AML-193 (cell line): ENCODE measurements at places on chromosomes 1 and 21.

GRCh38 chr21:43318368-43318767 lies 108.6 kb downstream of the SIK1 start:
- DNase-seq: no peak

DNA sequence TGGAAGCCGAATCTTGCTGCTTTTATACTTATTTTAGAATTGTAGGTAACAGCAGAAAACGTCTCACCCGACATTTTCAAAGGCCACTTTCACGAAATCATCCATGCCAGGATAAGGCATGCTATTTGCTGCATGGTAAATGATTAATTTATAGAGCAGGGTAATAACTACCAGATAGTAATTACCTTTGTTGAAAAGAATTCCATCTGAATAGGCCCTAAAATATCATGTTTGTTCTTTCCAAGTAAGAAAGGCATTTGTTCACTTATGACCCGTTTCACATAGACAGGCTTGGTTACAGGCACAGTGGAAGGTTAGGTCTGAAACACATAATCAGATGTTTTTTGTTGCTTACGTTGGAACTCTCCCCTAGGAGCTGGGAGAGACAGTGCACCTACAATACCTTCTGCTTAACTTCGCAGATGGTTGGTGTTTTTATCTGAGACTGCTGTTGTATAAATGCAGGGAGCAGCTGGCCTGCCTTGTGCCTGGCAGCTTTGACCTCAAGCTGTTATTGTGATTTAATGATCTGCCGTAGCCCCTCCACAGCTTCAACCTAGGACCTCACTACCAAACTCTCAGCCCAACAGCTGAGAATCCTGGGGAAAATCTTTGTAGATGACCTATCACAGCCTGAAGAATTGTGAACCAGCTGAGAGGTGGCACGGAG lies 1.6 kb downstream of the SLC44A3 start:
- DNase-seq: no peak

DNA sequence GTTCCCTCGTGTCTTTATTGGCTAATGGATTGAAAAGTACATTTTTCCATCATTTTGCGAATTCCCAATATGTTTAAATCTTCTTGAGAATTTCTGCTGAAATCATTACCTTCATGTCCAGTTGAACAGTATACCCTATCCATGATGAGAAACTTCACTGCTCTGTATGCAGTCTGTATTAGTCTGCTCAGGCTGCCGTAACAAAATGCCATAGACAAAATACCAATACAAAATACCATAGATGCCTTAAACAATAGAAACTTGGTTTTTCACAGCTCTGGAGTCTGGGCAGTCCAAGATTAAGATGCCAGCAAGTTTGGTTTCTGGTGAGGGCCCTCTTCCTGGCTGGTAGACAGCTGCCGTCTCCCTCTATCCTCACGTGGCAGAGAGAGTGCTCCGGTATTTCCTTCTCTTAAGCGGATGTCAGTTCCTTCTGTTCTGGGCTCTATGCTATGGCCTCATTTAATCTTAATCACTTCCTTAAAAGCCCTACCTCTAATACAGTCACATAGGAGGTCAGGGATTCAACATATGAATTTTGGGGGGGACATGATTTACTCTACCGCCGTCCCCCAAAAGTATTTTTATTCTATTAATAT lies 27.0 kb downstream of the CXADR start:
- DNase-seq: no peak

- DNase-seq: no peak
Observed at GRCh38 chr1:46768445-46768844, 30.4 kb upstream of the CYP4B1 start.

DNA sequence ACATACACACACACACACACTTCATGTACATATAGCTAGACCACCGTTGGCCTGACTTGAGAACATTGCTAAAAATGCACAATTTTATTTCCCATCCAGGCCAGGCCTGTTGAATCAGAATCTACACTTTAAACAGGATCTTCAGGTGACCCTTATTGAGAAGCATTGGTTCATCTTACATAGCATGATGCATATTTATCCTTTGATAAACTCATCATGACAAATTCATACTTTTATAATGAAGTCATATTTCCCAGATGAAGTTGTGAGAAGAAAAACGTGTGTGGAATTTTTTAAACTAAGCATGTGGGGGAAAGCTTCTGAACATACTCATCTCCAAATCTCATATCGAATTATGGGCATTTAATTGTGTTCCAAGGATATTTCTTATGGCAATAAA lies 877.7 kb downstream of the MRPL39 start:
- DNase-seq: no peak

DNA sequence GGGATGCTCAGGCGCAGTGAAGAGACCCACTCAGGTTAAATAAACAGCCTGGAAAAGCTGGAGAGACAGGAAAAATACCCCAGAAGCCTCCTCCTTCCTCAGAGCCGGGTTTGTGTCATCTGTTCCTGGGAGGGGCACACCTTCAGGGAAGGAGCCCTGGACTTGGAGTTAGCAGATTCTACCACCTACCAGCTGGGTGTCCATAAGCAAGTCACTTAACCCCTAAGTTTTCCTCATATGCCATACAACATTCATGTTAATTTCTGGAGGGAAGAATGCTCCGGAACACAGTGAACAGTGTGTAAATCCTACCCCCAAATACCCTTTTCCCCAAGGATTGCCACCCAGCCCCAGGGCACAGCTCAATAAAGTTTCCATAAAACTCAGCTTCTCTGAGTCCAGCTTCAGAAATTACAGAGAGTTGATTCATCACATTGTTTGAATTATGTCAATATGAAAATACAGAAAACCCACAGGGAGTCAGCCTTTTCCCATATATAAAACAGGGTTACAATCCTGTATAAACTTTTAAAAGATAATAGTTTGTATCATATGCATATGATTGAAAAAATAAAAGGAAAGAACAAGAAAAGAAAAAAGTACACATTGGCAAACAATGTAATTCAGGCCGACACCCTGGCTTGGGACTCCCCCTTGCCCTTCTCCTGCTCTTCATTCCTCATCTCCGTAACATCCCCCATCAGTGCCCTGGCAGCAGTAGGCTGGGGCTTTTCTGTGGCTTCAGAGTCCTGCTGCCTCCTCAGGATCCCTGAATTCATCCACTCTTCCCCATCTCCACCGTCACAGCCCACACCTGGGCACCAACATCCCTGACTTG lies 291.8 kb upstream of the USP24 start:
- DNase-seq: no peak

- no peak for DNase-seq
Observed at GRCh38 chr21:45514311-45515021, 27.8 kb downstream of the SLC19A1 start.

- DNase-seq: no peak
Observed at GRCh38 chr1:174989536-174990220, 10.1 kb upstream of the CACYBP start.

DNA sequence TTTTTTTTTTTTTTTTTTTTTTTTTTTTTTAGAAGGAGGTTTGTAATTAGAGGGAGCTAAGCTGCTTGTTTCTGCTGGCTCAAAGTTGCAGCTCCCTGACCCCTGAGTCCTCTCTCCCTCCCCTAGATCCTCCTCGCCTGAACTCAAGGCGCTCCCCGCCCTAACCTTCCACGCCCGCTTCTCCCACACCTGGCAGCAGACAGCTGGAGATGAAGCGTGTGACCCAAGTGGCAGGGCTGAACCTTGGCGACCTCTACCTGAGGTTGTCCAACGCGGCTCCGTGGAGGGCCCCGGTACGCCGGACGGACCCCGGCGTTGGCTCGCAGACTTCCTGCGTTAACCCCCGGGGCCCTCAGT lies 795 bp downstream of the NGF start:
- no peak for DNase-seq

GRCh38 chr1:22118291-22118992 lies 24.5 kb downstream of the WNT4 start:
- DNase-seq: no peak

GRCh38 chr1:211013346-211014240 lies 120.4 kb downstream of the KCNH1 start:
- DNase-seq: no peak

- DNase-seq: no peak
Observed at GRCh38 chr1:67764633-67765032, 68.6 kb downstream of the GNG12 start.

DNA sequence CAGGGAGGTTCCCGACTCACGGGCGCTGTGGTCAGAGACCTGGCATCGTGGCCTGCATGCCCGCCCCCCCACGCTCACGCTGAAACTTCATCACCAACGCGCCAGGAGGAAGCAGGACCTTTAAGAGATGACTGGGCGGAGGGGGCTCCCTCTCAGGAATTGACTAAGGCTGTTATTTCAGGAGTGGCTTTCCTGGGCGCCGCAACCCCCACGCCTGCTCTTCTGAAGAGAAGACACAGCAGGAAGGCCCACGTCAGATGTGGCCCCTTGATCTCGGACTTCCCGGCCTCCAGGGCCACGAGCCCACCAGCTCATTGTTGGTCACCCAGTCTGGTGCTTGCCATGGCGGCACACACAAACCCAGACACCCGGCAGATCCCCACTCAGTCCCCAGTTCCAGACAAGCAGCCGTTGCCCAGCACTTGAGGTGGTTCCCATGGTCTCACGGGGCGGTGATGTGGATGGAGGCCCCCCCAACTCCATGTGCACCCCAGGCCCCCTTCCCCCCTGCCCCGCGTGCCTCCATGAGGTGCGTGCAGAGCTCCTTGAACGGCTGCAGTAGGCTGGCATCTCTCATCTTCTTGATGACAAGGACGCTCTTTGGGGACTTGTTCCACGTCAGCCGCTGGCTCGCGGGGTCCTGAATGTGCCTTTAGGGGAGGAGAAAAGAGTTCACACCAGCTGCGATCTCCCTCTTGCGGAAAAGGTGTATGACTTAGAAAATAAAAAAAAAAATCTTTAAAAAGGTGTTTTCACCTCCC lies 21.4 kb downstream of the NADK start:
- no peak for DNase-seq

DNA sequence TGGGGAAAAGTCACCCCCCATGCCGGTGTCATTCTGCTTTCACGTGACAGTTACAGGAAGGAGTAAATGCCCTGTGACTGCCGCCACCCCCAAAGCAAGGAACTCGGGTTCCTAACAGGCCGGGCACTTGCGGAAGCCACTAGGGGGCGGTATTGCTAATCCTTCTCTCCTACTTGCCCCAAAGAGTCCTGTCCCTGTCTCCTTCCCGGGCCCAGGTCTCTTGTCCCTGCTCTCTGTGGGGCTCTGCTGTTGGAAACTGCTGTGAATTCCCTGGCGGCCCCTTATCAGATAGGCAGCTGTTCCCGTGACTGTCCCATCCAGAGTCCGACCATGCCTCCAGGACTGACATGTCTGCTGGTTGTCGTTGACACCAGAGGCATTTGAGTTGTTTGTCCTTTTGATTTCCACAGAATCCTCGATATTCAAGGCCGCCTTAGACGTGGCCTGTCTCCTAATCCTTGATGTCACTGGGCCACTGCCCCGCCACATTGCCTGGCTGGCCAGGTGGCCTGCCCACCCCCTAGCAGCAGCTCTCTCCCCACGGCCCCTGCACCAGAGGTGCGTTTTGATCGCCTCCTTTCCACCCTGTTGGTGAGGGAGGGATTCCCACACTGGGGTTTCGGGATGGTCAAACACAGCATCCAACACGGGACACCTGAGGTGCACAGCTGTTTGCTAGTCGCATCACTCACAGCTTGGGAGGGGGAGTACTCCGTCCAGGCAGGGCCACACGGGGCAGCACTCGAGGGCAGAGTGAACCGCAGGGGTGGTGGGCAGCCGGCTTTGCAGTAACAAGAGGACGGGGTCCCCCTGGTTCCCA lies 37.3 kb downstream of the CHAF1B start:
- peak; percentile 32 for DNase-seq

DNA sequence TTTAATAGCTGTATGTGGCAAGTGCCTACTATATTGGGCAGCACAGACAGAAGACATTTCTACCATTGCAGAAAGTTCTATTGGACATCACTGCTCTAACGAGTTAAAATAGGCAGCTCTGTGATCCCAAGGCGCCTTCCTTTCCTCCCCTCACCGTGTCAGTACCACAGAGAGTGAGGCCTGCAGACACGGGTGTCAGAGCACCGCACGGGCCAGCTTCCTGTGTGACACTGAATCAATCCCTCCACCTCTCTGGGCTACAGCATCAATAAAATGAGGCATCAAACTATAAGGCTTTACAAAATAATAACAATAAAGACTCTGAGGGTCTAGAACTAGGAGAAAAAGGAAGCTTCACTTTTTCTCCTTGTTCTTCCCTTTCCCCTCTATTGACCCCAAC lies 246.7 kb downstream of the FOXD2 start:
- no peak for DNase-seq

DNA sequence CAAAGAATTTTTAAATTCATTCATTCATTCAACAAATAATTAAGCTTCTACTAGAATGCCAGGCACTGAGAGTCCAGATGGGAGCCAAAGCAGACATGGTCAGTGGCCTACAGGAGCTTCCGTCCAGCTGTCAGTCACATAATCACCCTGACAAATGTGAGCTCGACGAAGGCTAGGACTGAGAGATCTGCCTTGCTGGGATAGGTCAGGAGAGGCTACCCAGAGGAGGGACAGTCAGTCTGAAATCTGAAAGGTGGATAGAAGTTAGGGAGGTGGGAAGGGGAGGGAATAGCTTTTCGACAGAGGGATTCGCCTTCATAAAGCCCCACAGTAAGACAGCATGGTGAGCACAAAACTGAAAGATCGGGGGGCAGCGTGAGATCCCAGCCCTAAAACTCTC lies 8.3 kb downstream of the EPHX1 start:
- DNase-seq: no peak

DNA sequence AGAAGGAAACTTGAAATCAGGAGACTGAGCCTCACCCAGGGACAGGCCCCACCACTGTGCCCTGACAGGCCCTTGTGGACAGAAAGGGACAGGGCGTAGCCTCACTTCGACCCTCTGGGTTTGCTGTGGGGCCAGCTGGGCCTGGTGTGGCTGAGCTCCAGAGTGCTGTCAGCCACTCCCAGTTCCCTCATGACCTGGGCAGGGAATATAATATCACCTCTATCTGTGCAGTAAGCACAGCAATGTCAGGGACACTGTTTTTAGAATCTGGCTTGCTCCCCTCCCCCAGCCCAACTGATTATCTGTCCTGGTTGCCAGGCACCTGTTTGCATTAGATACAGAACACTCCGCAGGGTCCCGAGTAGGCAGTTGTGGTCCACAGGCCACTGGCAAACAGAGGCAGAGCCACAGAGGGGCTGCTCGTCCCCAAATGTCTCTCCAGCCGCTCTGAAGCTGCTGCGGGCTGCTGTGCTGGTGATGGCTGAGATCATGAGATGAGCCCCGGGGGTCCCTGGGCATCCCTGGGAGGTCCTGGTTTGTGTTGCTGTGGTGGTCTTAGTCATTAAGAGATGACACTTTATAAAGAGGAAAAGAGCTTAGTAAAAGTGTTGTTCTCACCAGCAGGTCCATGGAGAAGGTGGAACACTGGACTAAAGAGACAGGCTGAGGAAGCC lies 51.6 kb downstream of the ETS2 start:
- no peak for DNase-seq
